ENCODE measurements at places on chromosomes 12 and 14.

- DNase-seq, result no peak
These were observed 24.3 kb upstream of the ANO2 start for GRCh38 chr12:5969156-5969973.

- no peak for DNase-seq
These were observed 119.7 kb upstream of the TMCC3 start for GRCh38 chr12:94769776-94770759.

- DNase-seq, result no peak
These were observed 95.1 kb downstream of the LLPH start for GRCh38 chr12:66035288-66035966.

GRCh38 chr14:59362513-59362912, 102.7 kb downstream of the GPR135 start:
- no peak for DNase-seq

DNA sequence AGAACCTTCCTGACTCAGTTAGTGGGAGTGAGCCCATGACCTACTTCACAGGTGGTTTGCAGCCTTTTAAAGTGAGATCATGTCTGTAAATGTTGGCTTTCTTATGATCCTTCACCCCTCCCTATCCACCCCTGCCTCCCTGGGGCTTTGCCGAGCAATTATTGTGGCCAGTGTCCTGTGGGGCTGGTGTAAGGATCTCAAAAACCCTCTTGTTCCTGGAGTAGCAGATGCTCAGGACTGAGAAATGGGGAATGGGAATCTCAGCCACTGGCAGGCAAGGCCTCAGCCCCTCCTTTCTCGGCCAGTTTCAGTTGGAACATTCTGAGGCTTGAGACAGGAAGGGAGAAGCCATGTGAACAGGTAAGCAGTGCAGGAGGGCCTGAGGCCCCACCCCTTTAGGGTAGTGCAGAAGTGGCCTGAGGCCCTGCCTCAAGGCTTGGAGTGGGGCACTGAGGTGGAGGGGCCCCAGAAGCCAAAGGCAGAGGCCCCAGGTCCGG, 53.8 kb downstream of the PLEKHG3 start:
- no peak for DNase-seq

DNA sequence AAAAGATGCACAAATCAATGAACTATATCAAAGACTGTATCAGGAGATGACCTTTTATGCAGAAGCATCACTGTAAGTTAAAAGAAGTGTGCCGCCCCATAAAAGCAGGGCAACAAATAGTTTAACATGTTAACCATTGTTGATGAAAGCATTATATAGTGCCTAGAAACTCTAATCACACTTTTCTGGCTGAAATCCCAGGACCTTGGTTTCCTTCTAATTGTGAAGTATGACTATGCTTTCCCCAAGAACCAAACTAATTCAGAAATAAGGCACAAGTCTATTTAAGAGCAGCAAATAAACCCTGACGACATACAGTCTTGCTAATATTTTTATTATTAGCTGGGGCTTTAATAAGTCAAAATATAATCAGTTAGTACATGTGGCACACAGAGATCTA, 21.7 kb downstream of the RACGAP1 start:
- no peak for DNase-seq

GRCh38 chr12:15268927-15269552, 47.8 kb upstream of the RERG start:
- DNase-seq, result no peak

DNA sequence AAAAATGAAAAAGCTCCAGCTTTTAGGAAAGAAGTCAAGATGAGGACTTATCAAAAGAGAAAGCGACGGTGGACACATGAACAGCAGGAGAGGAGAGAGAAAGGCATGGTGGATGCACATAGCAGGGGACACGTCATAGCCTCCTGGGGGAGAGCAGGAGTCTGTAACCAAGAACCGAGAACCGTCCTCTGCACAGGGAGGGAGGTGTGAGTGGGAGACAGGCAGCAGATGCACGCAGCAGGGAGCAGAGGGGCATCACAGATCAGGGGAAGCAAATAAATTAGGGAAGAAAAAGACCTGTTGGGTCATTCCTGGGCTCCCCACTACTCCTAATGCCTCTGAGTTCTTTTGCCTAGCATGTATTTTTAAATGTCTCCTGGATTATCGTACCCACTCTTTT, 138.1 kb upstream of the RMST start:
- DNase-seq, result no peak

GRCh38 chr14:91263329-91263728, 18.8 kb upstream of the GPR68 start:
- DNase-seq, result no peak

DNA sequence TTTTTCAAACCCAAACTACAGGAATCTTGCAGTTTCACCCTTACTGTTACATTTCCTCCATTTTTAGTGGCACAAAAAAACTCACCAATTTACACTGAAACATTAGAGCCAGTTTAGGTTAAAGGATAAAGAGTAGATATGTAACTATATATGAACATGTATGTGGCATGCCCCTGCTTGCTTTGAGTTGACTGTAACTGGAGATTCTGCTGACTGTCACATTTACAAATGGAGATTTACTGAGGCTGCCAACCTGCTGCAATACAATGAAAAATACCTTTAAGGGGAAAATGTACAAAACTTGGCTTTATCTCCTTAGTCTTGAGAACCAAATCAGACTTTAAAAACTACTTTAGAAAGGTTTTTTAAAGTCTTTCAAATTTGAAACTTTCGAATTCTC, 28.3 kb downstream of the STON2 start:
- no peak for DNase-seq

- no peak for DNase-seq
These were observed 5.7 kb upstream of the SLC38A4 start for GRCh38 chr12:46831335-46832129.
